ENCODE measurements at places on chromosomes 6 and 20. TPM values are rescaled to one million over a fixed set of nuclear protein-coding genes. Genes with fewer than 3 reads are reported as not detected.

GRCh38 chr20:34538671-34539123 is 19.8 kb upstream of the MAP1LC3A start:
- DNase-seq: peak; percentile 47
- H3K27ac ChIP-seq: no peak overlapping the region
- no peaks in the 10 kb centered on the region for H3K4me1 ChIP-seq
- H3K27me3 ChIP-seq: no peaks in the 10 kb centered on the region
- peaks cover 67% of the 10 kb centered on the region for H3K36me3 ChIP-seq

GRCh38 chr6:159756508-159756907 is 5.3 kb upstream of the ACAT2 start:
- H3K36me3 ChIP-seq: peaks cover 43% of the 10 kb centered on the region
- H3K27ac ChIP-seq: no peak overlapping the region
- DNase-seq: peak; percentile 50
- H3K27me3 ChIP-seq: no peaks in the 10 kb centered on the region

DNA sequence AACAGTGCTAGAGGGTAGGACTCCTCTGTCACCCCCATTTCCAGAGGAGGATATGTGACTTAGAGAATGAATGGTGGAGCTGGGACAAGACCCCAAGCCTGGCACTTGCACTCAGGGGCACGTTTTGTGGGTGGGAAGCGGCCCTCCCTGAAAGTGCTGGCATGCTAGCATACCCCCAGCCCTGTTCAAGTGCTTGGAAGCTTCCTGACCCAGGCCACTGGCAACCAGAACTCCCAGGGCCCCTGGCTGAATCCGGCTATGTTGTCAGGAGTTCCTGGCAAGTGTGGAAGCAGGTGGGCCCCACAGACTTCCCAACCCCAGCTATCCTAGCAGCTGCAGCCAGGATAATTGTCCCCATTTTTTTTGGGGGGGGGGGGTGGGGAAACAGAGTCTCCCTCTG is 35.6 kb upstream of the TGM2 start:
- no peaks in the 10 kb centered on the region for H3K36me3 ChIP-seq
- H3K4me1 ChIP-seq: no peaks in the 10 kb centered on the region
- no peak for DNase-seq
- no peak overlapping the region for H3K27ac ChIP-seq
- no peak overlapping the region for H3K4me3 ChIP-seq

GRCh38 chr6:166258854-166259276 is 49.3 kb downstream of the PRR18 start:
- H3K27me3 ChIP-seq: no peaks in the 10 kb centered on the region
- no peak for DNase-seq
- no peak overlapping the region for H3K27ac ChIP-seq

DNA sequence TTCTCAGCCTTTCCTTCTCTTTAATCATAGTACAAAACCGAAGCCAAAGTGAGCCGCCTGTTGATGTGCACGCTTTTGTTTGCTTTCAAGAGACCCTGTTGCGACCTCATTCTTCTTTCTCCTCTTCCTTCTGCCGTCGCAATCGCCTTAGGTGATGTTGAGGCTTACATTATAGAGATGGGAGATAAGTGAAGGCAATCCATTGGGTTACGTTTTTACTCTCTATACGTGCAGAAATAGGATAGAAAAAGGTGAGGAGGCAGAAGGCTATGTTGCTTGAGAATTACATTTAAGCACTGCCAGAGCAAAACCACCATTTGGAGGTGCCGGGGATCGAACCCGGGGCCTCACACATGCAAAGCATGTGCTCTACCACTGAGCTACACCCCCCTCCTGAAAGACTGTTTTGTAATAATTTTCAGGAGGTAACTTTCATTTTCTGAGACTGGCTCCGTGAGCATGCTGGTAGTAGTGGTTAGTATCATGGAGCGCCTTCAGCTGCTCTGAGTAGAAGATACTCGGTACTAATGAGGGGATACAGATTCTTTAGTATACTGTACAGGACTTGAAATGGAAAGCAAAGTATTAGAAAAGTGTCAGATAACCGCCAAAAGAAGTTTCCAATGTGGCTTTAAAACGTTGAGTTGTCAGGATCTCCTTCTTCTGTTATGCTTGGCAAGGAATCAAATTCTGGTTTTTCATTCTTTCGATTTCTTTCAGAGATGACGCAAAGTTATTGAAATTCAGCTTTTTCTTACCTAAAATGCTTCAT is 165.6 kb downstream of the TRIM27 start:
- no peaks in the 10 kb centered on the region for H3K36me3 ChIP-seq
- DNase-seq: no peak
- H3K4me3 ChIP-seq: no peak overlapping the region
- no peaks in the 10 kb centered on the region for H3K4me1 ChIP-seq

GRCh38 chr6:604579-604978 is 52.3 kb downstream of the HUS1B start:
- no peak overlapping the region for H3K4me3 ChIP-seq
- DNase-seq: no peak
- H3K27me3 ChIP-seq: no peaks in the 10 kb centered on the region
- no peaks in the 10 kb centered on the region for H3K4me1 ChIP-seq
- no peaks in the 10 kb centered on the region for H3K36me3 ChIP-seq

DNA sequence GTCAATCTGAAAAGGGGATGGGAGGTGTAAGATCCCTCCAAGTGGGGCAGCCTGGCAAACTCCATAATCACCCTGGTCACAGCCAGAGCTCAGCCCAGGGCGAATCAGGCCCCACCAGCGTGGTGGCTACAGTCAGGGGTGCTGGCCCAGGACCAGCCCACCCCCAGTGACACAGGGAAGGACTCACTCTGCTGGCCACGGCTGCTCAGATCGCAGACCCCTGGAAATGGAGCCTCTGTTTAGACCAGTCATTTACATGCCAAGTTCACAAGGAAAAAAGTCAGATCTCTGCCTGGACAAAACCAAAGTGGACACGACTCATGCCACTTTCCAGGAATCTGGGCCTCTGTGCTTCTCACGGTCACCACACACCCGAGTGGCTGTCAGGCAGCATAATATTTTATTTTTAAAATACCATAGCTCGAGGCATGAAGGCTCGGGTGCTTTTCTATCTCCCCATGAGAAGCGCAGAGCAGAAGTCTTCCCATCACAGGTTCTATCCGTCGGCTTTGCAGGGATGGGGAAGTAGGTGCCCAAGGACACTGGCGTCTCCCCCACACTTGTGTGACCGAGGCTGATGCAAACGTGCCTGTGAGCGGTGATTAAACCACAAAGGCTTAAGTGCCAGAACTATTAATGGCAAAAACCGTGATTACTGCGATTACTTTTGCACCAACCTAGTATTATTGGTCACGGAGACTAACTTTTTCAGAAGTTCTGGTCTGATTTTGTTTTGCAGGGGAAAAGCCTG is 13.0 kb downstream of the PXDC1 start:
- H3K27me3 ChIP-seq: no peaks in the 10 kb centered on the region
- DNase-seq: no peak
- H3K4me3 ChIP-seq: no peak overlapping the region
- peaks cover 33% of the 10 kb centered on the region for H3K36me3 ChIP-seq
- peaks cover 24% of the 10 kb centered on the region for H3K4me1 ChIP-seq

GRCh38 chr20:20009784-20010253 is 7.3 kb upstream of the NAA20 start:
- no peaks in the 10 kb centered on the region for H3K36me3 ChIP-seq
- H3K4me1 ChIP-seq: no peaks in the 10 kb centered on the region
- H3K27me3 ChIP-seq: no peaks in the 10 kb centered on the region
- H3K4me3 ChIP-seq: no peak overlapping the region

- H3K36me3 ChIP-seq: no peaks in the 10 kb centered on the region
- DNase-seq: no peak
- no peak overlapping the region for H3K27ac ChIP-seq
- no peak overlapping the region for H3K4me3 ChIP-seq
These were observed 78.3 kb upstream of the TIAM2 start for GRCh38 chr6:154916857-154917256.

DNA sequence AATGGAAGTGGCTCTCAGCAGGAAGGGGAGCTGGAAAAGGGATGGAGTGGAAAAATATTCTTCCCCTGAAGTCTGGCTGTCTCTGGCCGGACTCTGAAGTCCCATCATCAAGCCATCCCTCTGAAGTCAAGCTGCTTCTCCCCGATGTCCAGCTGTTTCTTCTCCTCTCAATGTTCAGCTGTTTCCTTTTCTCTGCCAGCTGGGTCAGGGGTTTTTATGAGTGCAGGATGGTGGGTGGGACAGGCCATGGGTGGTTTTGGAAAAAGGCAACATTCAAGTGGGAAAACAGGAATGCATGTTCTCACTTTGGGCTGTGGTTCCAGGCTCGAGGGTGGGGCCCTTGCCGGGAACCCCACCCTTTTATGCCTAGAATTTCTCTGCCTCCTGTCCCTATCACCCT is 48.4 kb upstream of the FAM184A start:
- no peak overlapping the region for H3K27ac ChIP-seq
- H3K4me1 ChIP-seq: no peaks in the 10 kb centered on the region
- no peaks in the 10 kb centered on the region for H3K36me3 ChIP-seq
- no peak for DNase-seq
- no peaks in the 10 kb centered on the region for H3K27me3 ChIP-seq
- H3K4me3 ChIP-seq: no peak overlapping the region

Gene LZTS3
- total RNA-seq: 27.7 TPM

Gene MPIG6B
- total RNA-seq: 1.8 TPM

Gene ERVFRD-1
- not detected for total RNA-seq

Gene SLC25A27
- 26.6 TPM for total RNA-seq
